ENCODE measurements at places on chromosomes 1 and 21.

- DNase-seq: no peak
Measured at GRCh38 chr1:157181790-157182189, 43.6 kb upstream of the ETV3 start.

GRCh38 chr1:192579010-192579738, 3.6 kb downstream of the RGS1 start:
- no peak for DNase-seq

- DNase-seq: no peak
Measured at GRCh38 chr1:154760469-154760933, 109.6 kb downstream of the KCNN3 start.

- DNase-seq: no peak
Measured at GRCh38 chr1:101420406-101420805, 183.6 kb downstream of the S1PR1 start.

- no peak for DNase-seq
Measured at GRCh38 chr1:83067954-83068353, 931.0 kb downstream of the TTLL7 start.

DNA sequence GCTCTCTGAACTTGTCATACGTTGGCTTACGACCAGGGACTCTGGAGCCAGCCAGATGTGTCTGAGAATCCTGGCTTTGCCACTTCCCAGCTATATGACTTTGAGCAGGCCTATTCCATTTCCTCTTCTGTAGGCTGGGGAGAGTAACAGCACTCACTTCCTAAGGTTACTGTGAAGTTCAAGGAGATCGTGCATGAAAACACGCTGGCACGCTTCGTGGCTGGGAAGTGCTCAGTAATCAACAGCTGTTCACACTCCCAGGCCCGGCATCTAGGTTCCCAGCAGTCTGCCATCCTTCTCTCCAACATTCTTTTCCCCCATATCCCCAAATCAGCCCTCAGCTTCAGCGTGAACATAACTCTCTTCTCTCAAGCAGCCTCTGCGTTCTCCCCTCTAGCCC, 2.0 kb downstream of the ASCL5 start:
- DNase-seq: no peak

- no peak for DNase-seq
Measured at GRCh38 chr1:31183927-31184554, 55.6 kb downstream of the NKAIN1 start.

- no peak for DNase-seq
Measured at GRCh38 chr1:182304627-182305026, 87.0 kb downstream of the GLUL start.

- no peak for DNase-seq
Measured at GRCh38 chr1:83583351-83584014, 415.4 kb downstream of the TTLL7 start.

- no peak for DNase-seq
Measured at GRCh38 chr1:209513226-209513625, 70.3 kb upstream of the CAMK1G start.

GRCh38 chr1:170307426-170307825, 161.7 kb downstream of the NTMT2 start:
- DNase-seq: peak; percentile 72

GRCh38 chr1:194654956-194655355, 1468.5 kb upstream of the B3GALT2 start:
- DNase-seq: no peak

DNA sequence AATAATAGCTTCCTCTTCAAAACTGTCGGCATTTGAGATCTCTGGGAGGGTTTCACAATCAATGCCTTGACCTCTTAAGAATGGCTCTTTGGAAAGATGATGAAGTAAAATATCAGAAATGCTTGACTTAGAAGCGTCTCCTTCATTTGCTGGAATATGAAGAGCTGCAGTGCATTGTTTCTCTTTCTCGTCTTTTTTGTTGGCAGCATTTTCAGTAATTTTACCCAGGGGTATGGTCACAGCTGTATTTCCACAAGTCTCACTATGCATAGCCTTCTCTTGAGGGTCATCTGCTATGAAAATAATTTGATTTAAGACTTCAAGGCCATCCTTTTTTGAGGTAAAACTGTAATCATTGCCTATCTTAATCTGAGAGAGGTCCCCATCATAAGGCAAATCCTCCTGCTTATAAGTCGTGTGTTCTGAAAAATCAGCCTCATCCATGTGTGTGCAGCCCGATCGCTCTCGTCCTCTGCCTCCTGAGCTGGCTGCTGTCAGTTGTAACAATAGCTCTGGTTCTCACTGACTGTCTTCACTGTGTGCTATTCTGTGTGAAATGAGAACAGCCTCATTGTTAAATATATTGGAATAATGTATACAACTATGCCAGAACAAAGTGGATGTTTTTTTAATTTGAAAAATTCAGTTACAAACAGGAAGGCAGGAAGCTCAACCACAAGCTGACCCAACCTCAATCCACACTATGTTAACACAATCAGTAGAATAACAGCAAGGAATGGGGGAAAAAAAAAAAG, 4.5 kb downstream of the AKNAD1 start:
- no peak for DNase-seq

DNA sequence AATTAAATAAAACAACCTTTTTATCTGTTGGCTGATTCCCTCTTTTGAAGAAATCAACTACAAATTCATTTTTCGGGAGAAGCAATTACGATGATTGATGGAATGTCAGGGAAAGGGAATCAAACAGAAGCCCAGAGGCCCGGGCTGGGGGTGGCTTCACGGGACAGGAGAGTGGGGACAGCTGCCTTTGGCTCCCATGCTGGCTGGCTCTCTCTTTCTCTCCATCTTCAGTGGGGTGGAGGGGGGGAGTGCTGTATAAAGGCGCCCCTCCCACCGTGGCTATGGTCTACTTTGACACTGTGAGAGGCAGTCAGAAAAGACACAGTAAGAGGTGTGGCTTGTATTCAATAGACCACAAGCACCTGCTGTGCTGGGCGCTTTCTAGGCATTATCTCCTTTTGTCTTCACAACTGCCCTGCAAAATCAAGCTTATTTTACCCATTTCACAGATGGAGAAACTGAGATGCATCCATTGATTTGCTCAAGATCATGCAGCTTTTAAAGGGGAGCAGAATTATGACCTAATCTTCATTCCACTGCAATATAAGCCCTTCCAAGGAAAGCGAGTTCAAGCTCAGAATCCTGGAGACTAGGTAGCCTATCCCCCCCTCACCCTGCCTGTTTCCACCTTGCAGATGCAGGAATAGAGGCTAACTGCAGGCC, 92.9 kb downstream of the GRIK3 start:
- no peak for DNase-seq

DNA sequence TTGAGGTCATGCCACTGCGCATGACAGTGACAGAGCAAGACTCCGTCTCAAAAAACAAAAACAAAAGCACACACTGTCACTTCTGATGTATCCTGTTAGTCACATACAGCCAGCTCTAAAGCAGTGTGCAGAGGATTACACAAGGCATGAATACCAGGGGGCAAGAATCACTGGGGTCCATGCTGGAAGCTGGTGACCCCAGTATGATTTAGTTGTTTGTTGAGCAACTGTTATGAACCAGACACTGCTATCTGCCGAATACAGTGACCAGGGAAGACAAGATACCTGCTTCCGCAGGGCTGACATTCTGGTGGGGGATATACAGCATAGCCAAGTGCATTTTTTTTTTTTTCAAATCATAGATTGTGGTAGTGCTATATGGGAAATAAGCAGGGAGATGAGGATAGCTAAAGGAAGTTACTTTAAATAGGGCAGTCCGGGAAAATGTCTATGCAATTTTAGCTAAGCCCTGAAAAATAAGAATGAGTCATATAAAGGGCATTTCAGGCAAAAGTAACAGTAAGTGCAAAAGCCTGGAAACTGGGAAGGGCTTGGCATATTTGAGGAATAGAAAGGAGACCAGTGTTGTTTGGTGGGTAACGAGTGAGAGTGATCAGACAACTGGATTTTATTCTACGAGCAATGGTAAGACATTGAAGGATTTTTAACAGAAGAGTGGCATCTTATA, 69.7 kb downstream of the ADSS2 start:
- DNase-seq: no peak

DNA sequence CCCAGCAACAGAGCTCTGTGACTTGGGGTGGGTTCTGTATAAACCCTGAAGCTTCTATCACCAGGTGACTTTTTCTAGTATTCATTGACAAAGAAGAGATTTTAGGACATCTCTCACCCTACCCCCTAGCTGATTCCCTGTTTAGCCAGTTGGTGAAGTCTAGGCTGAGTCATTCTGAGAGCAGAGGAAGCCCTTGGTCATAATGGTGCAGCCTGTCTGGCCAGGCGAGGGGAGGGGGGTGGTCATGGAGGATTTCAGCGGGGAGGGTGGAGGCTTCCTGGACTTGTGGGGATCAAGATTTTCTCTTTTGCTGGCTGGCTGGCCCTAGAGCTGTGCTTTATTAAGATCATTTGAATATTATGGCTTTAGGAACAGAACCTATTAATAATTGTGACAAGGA, 262.6 kb downstream of the CAMTA1 start:
- DNase-seq: no peak

DNA sequence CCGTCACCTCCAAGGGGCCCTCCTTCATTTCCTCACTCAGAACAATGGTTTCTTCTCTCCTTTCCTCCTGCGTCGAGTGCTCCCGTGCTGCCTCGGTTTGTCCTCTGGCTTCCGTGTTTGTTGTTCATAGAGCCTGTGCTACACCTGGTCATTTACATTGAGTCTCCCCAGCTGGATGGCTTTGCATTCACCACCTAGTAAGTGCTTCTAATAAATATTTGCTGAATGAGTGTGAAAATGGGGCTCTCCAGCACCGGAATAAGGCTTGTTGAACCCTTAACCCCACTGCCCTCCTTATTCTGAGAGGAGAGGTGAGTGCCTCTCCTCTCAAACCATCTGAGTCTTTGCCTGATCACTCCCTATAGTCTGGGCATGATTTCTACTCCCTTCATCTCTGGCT, 104.9 kb downstream of the CNIH3 start:
- DNase-seq: no peak

All from skeletal muscle cell (primary cell).